ENCODE measurements at places on chromosomes 5 and 9.

GRCh38 chr9:3509926-3510325 is 15.9 kb downstream of the RFX3 start:
- no peak for ATAC-seq

- no peak for ATAC-seq
Measured at GRCh38 chr9:130635721-130636647, 28.4 kb upstream of the PRDM12 start.

DNA sequence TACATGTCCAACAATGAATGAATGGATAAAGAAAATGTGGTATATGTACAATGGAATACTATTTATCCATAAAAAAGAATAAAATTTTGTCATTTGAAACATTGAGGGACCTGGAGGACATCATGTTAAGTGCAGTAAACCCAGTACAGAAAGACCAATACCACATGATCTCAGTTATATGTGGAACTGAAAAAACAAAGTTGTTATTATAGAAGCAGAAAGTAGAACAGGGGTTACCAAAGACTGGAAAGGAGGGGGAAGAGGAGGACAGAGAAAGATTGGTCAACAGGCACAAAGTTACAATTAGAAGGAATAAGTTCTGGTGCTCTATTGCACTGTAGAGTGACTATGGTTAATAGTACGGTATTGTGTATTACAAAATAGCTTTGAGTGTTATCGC is 233.8 kb downstream of the SEMA6A start:
- no peak for ATAC-seq

- ATAC-seq = no peak
Measured at GRCh38 chr5:178429491-178430185, 160.6 kb downstream of the COL23A1 start.

GRCh38 chr5:143402553-143403333 is 743 bp downstream of the NR3C1 start:
- no peak for ATAC-seq

GRCh38 chr9:76607730-76608436 is 148.9 kb downstream of the GCNT1 start:
- no peak for ATAC-seq

DNA sequence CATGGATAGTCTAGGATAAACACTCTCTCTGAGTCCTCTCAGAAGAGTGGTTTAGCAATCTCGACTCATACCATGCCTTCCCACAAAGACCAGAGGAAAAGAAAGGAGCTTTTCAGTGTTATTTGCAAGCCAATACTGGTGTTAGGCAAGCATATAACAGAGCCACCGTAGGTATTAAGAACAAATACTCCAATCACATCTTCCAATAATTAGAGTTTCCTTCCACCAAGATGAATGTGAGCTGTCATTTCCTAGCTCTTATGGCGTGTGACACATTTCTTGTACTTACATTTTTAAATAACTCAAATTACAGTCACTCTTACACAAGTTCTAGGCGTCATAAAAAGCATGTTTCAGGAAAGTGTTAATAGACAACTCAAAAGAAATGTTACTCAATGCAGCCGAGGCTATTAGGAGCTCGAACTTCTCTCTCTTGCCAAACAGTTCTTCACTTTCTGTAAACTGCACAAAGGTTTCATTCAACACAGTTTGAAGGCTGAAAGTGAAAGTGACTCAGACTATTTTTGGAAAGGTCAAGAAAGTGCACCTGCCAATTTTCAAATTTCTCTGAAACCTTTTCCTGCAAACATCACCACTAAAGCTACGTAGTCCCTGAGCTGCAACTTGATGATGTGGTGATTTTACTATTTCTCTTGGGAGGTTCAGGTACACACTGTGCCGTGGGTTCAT is 153.8 kb downstream of the AUH start:
- peak; percentile 90 for ATAC-seq

GRCh38 chr5:133992429-133993155 is 12.2 kb downstream of the VDAC1 start:
- peak; percentile 44 for ATAC-seq

GRCh38 chr5:73694089-73694488 is 68.1 kb downstream of the ARHGEF28 start:
- no peak for ATAC-seq

- ATAC-seq = no peak
Measured at GRCh38 chr5:167001246-167001645, 1290.2 kb upstream of the WWC1 start.

DNA sequence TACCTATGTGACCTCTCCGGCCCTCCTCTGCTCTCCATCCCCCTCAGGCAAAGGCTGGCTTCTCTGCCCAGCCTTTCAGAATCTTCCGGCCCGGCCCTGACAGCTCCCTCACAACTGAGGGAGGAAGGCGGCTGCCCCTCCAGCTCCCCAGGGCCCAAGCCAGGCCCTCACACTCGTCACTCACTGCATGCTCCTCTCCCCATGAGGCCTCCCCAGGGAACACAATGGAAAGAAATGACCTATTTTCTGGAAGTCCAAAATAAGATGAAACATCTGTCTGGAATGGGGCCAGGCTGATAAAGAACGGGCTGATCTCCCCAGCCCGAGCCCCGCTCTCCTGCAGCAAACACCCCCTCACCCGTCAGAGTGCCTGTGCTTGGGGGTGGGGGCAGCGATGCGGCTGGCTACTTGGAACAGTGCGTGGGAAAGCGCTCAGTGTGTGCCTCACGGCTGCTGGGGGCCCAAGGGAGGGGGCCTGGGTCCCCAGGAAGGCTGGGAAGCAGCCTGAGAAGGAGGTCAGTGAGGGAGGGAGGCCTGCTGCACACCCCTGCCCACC is 11.3 kb downstream of the PDGFRB start:
- ATAC-seq = peak; percentile 5

All from gastroesophageal sphincter (tissue), 4 donors.